ENCODE measurements at places on chromosomes 12 and 14. TPM values are rescaled to one million over a fixed set of nuclear protein-coding genes. Genes with fewer than 3 reads are reported as not detected.
A peak's percentile ranks its signal among the peaks of the same experiment; 100 is the strongest.

DNA sequence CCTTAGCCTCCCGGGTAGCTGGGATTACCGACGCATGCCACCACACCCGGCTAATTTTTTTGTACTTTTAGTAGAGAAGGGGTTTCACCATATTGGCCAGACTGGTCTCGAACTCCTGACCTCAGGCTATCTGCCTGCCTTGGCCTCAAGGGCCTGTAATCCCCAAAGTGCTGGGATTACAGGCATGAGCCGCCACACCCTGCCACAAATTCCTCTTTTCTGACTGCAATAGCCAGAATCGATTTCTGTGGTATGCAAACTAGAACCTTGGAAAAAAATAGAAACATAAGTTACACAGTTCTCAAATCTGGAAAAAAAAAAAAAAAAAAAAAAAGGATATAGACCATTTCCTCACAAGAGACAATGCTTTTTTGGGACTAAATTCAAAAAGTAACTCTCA lies 184.6 kb upstream of the EGLN3 start:
- DNase-seq, result no peak

DNA sequence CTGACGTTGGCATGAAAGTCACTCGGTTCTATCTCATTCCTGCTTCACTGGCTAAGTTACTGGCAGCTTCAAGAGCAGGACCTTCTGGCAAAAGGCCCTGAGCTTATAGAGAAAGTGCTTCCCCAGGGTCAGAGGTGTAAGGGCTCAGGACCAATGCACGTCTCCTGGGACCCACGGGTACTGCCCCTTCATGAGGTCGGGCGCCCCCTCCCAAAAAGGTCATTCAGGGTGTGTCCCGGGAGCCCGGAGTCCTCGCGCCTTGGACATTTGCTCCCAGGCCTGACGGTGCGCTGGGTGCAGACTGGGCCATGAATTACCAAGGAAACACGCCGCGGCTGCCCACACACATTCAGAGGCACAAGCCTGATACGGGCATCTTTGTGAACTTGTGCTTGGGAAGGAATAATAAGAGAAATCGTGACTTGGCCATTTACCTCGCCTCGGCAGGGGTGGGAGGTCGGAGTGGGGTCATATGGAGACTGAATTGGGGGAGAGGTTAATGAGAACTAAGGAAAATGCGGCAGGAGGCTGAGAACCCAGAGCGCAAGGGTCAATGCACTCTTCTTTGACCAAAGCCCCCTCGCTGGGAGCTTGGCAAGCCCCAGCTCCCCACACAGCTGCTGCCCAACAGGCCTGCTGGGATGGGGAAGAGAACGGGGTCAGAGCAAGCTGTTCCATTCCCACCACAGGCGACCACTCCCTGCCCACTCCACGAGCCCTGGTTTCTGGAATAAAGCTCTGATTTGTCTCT lies 15.7 kb upstream of the SLC6A12 start:
- no peak for DNase-seq

- peak; percentile 33 for DNase-seq
Measured at GRCh38 chr14:22653012-22653621, 9.0 kb upstream of the OR6J1 start.

GRCh38 chr12:53065975-53066931 lies 12.9 kb downstream of the SPRYD3 start:
- peak; percentile 67 for DNase-seq

The RPGRIP1 gene
- total RNA-seq, result not detected
